ENCODE measurements at places on chromosomes 6 and 20. TPM values are rescaled to one million over a fixed set of nuclear protein-coding genes. Genes with fewer than 3 reads are reported as not detected.

Gene ROMO1
- 319 TPM for total RNA-seq

Gene RSPO3
- not detected for total RNA-seq

Gene CNKSR3
- total RNA-seq = 8.3 TPM

Gene SLC35D3
- total RNA-seq = not detected

Gene WFDC10A
- not detected for total RNA-seq

Gene TGM2
- 408 TPM for total RNA-seq

Gene MYCT1
- 120 TPM for total RNA-seq

Gene ARHGAP18
- total RNA-seq = 67.1 TPM

Gene NR2E1
- not detected for total RNA-seq

Gene NFKBIL1
- 24.7 TPM for total RNA-seq

Gene MGME1
- 12.5 TPM for total RNA-seq

Gene CRISP2
- not detected for total RNA-seq

Gene PDE10A
- 8.0 TPM for total RNA-seq

Gene NXT1
- 29.3 TPM for total RNA-seq

Gene IRF4
- under 0.01 TPM for total RNA-seq

Gene F13A1
- total RNA-seq = not detected

Gene PACRG
- under 0.01 TPM for total RNA-seq

Gene VWA7
- 0.13 TPM for total RNA-seq

Gene SIRPD
- total RNA-seq = not detected

Gene CST11
- total RNA-seq = not detected

Gene ENPP3
- total RNA-seq = 0.51 TPM

Gene HIVEP2
- 14.0 TPM for total RNA-seq
